ENCODE measurements at places on chromosomes 7 and 10.
A peak's percentile ranks its signal among the peaks of the same experiment; 100 is the strongest.

DNA sequence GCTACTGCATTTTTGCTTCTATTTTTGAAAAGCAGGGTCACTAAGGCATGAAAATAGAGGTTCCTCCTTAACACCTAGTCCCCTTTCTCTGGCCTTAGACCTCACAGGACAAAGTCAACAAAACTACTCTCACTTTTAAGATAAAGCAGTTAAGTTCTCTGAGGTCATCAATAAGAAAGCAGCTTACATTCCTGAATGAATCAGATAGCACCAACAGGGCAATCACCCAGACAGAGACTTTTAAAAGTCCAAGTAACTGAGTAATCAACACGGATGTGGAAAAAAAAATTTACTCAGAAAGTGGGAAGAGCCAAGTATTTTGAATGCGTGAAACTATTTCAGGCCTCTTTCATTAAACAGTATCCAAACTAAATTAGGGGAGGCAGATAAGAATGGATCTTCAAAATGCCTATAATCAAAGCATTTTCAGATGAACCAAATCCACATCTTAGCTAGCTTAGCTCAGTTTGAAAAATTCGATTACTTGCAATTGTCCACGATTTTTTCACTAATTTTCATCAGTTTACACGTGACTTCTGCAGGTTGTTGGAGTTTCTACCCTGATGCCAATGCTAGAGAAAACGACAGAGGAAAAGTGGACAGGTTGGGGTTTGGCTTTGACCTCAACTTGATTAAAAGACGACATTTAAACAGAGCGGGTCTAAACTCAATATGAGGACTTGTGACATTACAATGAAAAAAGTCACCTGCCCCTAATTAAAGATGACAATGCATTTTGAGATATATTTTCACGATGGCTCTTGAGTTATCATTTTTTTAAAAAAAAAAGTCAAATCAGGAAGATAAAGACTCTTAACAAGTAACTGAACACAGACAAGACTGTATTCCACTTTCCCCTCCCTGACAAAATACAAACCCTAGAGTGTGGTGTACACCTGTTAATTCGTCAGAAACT is 1.6 kb downstream of the BEND7 start:
- peak; percentile 65 for DNase-seq

DNA sequence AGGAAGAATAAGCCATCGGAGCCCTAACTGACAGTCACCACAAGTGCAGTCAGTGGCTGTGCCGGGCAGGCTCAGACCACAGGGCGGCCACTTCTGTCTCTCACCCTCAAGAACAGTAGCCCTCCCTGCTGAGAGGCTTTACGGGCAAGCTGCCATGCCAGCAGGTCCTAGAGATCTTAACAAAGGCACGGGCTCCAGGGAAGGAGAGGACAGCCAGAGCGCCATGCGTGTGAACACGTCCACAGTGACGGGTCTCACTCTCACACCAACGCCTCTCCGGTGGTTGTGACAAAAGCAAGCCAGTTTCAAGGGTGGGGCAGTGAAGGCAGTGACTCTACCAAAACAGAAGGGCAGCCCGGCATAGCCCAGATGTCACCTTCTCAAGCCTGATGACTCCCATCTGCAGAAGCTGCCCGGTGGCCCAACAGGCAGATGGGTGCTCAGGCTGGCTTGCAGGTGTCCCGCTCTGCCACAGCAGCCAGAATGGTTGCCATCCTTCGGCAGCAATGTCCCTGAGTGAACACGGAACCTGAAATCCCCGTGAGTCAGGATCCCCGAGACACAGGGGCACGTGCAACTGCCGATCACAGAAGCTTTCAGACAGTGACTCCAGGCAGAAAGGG is 102.0 kb downstream of the FAM53B start:
- no peak for DNase-seq

- DNase-seq = no peak
These were observed 169.4 kb downstream of the FGFR2 start for GRCh38 chr10:121428867-121429266.

- DNase-seq = no peak
These were observed 56.3 kb downstream of the NUDCD3 start for GRCh38 chr7:44434201-44434600.

- no peak for DNase-seq
These were observed 124.2 kb downstream of the TCERG1L start for GRCh38 chr10:131187274-131187673.

GRCh38 chr10:83632701-83633100 is 506.6 kb upstream of the GHITM start:
- DNase-seq = no peak

DNA sequence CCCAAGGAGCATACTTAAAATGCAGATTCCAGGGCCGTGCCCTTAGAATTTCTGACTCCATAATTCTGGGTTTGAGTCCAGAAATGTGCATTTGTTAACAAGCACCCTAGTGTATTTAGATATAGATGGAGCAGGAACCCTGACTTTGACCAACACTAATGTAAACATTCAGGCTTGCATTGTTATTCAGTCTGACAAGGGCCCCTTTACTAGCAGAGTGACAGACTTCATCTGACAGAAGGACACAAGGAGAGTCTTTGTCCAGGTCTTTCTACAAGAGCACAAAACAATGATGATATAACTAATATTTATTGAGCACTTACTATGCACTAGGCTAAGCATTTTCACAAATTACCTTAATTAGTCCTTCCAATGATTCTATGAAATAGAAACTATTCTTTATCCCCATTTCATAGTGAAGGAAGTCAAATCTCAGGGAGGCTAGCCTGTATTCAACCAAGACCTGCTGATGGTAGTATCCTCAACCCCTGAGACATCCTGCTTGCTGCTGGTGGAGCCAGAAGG is 3.9 kb downstream of the RBP4 start:
- no peak for DNase-seq

GRCh38 chr10:93392121-93392520 is 90.0 kb downstream of the MYOF start:
- no peak for DNase-seq

GRCh38 chr10:30438021-30438850 is 4.3 kb downstream of the MAP3K8 start:
- DNase-seq = peak; percentile 81

DNA sequence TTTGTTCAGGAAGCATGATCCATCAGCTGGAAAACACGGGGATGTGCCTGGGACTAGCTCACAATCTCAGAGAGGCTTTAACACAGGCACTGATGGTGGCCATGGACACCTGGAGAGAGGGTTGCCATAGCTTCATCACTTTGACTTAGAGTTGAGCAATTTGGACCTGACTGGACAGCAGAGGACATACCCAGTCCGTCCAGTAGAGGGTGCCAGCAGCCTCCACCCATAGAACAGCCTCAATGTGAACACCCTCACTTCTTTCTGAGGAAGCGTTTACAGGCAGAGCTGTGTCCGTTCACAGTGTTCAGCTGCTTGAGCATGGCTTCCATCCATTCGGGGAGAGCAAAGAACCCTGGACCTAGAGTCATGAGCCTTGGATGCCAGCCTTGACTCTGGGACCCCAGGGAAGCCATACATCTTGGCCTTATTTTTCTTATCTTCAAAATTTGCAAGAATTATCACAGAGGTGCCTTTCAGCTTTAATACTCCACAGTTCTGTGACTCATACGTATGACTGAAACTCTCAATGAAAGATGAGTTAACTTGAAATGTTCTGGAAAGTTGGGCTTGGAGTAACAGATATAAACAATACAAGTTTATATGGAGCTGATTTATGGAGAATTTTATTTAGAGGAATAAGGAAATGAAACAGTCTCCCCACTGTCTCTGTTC is 302.9 kb upstream of the PODXL start:
- peak; percentile 76 for DNase-seq

- DNase-seq = no peak
These were observed 472.2 kb downstream of the ARL4A start for GRCh38 chr7:13159467-13160184.

DNA sequence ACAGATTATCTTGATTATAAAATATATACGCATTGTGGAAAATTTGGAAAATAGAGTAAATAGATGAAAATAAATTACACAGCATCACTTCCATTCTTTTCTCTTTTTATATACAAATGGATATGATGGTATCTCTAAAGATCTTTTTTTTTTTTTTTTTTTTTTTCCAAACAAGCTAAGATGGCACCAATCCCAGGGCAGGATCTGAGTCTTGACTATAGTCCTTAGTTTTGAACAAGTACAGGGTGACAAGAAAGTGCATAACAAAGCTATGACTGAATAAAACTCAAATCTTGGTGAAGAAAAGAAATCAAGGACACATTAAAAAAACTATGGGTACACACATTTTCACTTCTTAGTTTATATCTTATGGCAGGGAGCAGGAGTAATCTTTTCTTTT is 42.6 kb upstream of the FAM133B start:
- no peak for DNase-seq

GRCh38 chr10:79070081-79070605 is 1.4 kb downstream of the ZMIZ1 start:
- DNase-seq = no peak

GRCh38 chr10:51999096-51999495 is 299.7 kb upstream of the CSTF2T start:
- no peak for DNase-seq

DNA sequence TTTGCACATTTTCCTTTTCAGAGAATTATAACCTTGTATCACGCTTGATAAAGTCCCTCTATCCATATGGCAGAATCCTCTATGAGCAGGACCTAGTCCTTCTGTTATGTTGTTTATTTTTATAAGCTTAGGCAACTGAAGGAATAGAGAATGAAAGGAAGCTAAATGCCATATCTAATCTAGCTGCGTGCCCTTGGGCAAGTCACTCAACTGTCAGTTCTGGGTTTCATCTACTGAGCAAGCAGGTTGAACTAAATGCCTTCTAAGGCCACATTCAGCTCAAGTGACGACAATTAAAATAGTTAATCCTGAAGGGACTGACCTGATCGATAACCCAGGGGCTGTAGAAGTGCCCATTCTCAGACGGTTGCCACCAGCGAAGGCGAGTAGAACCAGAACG is 93.9 kb upstream of the SLC26A5 start:
- no peak for DNase-seq

DNA sequence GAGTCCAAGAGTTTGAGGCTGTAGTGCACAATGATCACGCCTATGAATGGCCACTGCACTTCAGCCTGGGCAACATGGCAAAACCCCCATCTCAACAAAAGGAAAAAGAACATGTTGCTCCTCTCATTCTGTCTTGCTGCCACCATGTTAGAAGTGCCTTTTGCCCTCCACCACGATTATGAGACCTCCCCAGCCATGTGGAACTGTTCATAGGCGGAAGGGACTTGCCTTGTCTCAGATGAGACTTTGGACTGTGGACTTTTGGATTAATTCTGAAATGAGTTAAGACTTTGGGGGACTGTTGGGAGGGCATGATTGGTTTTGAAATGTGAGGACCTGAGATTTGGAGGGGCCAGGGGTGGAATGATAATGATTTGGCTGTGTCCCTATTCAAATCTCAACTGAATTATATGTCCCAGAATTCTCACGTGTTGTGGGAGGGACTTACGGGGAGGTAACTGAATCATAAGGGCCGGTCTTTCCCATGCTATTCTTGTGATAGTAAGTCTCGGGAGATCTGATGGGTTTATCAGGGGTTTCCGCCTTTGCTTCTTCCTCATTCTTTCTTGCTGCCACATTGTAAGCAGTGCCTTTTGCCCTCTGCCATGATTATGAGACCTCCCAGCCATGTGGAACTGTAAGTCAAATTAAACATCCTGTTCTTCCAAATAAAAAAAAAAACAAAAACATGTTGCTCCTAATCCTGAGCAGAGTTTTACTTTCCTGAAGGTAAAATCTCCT is 22.3 kb downstream of the DLG5 start:
- DNase-seq = no peak

DNA sequence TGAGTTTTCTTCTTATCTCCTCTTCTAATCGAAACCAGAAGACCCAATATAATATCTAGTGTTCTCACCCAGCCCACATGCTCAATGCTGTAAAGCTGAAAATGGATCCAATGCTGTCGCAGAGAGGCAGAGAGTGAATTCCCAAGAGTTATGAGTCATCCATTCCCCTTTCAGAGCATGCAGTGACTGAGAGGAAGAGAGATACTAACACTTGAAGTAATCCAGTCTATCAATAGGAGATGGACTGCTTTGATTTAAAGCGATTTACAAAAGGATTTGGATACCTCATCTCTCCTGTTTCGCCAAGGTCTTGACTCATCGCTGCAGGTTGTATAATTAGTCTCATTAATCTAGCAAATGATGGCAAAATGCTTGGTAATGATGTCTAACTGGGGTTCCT is 41.5 kb upstream of the PRKCQ start:
- DNase-seq = no peak

DNA sequence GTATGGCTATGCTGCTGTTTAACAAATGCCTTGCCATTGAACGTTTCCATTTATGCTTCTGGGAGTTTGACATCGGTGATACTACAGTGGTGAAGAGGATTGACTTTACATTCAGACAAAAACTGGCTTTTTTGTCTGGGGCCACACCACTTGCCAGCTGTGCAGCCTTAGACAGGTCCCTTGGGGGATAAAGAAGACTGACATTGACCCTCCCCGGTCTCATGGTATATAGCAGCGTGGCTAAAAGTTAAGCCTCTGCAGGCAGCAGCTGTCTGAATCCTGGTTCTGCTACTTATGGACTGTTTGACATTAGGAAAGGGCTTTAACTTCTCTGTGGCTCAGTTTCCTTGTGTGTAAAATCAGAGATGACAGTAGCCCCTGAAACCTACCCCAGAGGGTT is 42.0 kb upstream of the PTF1A start:
- DNase-seq = no peak

- peak; percentile 92 for DNase-seq
These were observed at the start of gene BRI3 for GRCh38 chr7:98280791-98281756. Gene BRI3, plus strand, starts transcription at chr7:98281686. Its CDS starts 110 bp downstream, at chr7:98281796.

GRCh38 chr10:16769331-16769730 is 47.9 kb downstream of the RSU1 start:
- no peak for DNase-seq

GRCh38 chr10:72852508-72852907 is 41.0 kb upstream of the OIT3 start:
- no peak for DNase-seq

- DNase-seq = no peak
These were observed 79.6 kb downstream of the SVIL start for GRCh38 chr10:29555091-29555745.

Measured in HuH-7 (cell line).